Glutamatergic neuron (in vitro differentiated cells): ENCODE measurements at places on chromosomes 12 and 14.

GRCh38 chr14:92012121-92012748 is 27.6 kb downstream of the TRIP11 start:
- DNase-seq = no peak

- no peak for DNase-seq
Observed at GRCh38 chr14:22333422-22334274, 255.4 kb downstream of the DAD1 start.

DNA sequence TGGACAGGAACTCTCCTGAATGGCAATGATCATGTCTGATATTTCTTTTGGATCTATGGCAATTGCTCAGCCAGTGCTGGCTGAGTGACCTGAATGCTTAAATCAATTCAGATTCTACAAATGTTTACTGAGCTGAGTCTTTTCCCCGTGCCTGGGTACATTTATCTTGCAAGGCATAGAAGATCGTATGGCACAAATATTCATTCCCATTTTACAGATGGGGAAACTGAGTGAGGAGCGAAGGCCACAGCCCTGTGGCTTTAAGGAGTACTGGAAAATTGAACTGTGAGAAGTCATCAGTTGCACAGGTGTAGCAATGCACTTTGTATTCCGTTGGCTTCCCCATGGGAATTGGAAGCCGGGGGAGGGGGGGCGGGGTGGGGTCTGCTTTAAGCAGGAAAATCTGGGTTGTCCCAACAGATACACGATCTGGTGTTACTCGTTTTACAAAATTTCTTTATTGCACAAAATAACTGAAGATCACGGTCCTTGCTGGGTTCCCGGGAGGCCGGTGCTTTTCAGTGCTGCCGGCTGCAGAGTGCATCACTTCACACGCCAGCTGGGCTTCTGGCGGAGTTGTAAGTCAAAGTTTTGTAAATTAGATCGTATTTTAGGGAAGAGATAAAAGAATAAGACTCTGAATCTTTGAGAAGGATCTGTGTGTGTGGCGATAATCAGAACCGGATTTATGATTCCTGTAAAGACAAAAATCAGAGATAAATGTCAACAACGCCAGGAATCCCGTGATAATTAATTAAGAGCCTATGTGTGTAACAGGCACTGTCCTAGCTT is 75.0 kb upstream of the MAP1LC3B2 start:
- peak; percentile 27 for DNase-seq

GRCh38 chr12:41548926-41549325 is 360.8 kb downstream of the PDZRN4 start:
- DNase-seq = no peak

DNA sequence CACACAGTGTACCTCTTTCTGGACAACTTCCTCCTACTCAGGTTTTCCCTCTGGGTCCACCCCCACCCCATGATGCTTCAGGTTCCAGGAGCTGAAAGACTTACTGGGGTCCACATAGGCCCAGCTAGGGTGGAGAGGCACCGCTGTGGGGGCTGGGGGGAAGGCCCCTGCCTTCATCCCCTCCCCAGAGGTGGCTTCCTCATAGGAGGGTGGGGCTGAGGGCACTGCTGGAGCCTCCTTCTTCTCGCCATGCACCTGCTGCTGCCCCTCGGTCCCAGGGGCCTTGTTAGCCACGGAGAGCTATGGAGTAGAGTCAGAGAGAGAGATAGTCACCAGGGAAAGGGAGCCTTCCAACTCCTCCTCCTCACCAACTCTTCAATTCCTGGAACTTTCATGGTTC is 2.7 kb downstream of the FAIM2 start:
- DNase-seq = no peak

DNA sequence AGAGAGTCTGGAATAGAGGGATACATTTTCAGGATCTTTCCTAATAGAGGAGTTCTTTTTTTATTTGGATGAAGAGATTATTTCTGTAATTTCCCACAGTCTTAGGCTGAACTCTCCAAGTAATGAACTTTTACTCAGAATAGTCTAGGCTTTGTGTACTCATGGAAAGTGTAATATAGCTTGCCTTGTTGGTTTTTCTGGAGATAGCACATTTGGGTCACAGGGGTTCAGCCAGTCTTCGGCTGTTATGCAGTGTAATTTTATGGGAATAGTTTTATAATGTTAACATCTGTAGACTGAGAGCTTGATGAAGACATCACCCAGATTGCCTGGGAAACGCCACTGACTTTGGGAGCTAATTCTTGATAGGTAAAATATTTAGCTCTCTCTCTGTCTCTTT is 450.8 kb downstream of the RAD51B start:
- DNase-seq = no peak
